NCI-H2029 (cell line): ENCODE measurements at places on chromosomes 13 and 19.

GRCh38 chr19:43765109-43765876, 10.5 kb upstream of the SMG9 start:
- no peak for DNase-seq

DNA sequence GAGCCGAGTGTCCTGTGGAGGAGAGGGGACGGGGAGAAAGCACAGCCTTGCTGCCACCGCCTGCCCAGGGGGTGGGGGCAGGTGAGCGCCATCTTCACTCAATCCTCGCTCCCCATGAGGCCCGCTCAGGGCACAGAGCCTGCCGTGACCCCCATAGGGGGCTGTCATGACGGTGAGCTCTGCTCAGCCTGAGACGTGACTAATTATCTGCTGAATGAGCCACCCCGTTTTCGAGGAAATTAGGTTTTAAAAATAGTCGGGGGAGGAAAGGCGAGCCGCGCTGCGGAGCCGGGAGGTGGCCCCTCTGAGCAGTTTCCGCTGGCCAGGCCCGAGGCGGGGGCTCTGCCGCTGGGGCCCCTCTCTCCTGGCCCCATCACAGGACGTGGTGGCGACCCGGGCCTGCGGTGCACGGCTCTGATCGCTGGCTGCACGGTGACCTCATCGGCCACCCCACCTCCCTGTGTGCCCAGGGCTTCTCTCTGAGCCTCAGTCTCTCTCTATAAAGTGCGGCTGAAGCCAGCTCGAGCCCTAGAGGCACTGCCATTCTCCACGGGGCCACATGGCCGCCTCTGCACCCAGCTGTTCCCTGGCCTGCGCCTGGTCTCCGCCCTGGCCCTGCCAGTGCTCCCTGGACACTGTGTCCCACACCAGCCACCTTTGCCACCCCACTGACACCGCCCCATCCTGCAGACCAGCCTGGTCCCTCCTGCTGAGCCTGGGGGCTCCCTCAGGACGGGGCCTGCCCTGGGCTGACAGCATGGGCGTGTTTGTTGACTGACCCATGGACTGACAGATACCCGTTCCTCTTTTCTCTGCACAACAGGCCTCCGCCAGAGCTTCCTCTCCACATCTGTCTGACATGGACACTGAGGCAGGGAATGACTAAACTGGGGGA, 28.3 kb downstream of the PIP5K1C start:
- no peak for DNase-seq

GRCh38 chr19:39474139-39474620, 6.5 kb upstream of the TIMM50 start:
- DNase-seq: peak; percentile 16

GRCh38 chr19:39328046-39328705, 7.5 kb upstream of the LRFN1 start:
- peak; percentile 19 for DNase-seq

GRCh38 chr13:98199480-98199879, 22.4 kb upstream of the RNF113B start:
- DNase-seq: peak; percentile 23

GRCh38 chr19:16614941-16615340, 13.1 kb downstream of the MED26 start:
- DNase-seq: no peak

DNA sequence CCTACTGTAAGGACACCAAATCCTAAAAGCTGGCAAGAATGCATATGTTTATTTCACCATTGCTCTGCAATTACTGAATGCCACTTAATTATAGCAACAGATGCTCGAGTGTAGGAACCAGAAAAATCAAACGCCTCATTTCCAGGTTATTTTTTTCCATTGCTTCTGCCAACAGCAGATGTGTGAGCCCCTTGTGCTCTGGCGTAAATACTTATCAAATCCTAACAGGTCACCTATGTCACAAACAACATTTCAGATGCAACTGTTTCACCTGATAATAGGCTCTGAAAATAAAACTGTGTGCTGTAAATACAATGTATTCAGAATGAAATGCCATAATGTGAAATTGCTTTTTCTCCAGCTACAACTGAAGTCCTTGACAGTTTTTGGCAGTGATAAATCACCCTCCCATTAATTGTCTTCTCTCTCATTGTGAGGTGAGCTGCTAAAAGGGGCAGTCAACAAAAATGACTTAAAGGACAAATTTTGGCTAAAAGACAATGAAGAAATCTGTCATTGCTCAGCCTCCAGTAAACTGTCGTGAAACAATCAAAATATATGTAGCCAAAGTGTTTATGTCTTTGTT, 344.0 kb downstream of the DACH1 start:
- no peak for DNase-seq

GRCh38 chr13:43196750-43197370, 173.5 kb downstream of the DNAJC15 start:
- DNase-seq: no peak

- DNase-seq: peak; percentile 35
These were observed 13.6 kb upstream of the GPI start for GRCh38 chr19:34351382-34351826.
